Dermis blood vessel endothelial cell (primary cell): ENCODE measurements at places on chromosomes 7 and 10.

GRCh38 chr10:62503872-62504271, 129.7 kb downstream of the ZNF365 start:
- no peak for DNase-seq

GRCh38 chr7:76272851-76273497, 29.5 kb upstream of the HSPB1 start:
- DNase-seq: no peak

GRCh38 chr10:75034714-75035258, 76.7 kb upstream of the SAMD8 start:
- no peak for DNase-seq

DNA sequence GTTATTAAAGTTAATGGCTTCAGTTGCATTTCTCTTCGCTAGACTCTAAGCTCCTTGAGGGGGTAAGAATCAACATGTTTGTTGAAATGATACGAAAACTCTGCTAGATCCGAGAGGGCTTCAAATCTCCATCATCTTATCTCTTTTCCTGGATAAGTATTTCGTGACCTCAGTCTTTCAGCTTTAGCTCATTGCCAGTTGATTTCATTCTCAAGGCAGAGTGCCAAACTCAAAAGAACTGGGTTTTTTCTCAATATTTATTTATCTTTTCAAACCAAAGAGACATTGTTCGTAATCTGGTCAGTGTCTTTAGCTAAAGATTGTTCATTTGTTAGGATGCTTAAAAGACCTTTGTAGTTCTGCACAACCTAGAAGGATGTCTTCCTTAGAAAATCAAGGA, 108.9 kb downstream of the ARID5B start:
- no peak for DNase-seq

GRCh38 chr7:108087778-108088177, 42.4 kb downstream of the LAMB4 start:
- DNase-seq: no peak

- DNase-seq: no peak
These were observed 408.9 kb upstream of the AUTS2 start for GRCh38 chr7:69189406-69189805.

- DNase-seq: no peak
These were observed 82.6 kb downstream of the JMJD1C start for GRCh38 chr10:63383141-63383540.

- DNase-seq: no peak
These were observed 42.7 kb downstream of the FAM107B start for GRCh38 chr10:14731875-14732512.

DNA sequence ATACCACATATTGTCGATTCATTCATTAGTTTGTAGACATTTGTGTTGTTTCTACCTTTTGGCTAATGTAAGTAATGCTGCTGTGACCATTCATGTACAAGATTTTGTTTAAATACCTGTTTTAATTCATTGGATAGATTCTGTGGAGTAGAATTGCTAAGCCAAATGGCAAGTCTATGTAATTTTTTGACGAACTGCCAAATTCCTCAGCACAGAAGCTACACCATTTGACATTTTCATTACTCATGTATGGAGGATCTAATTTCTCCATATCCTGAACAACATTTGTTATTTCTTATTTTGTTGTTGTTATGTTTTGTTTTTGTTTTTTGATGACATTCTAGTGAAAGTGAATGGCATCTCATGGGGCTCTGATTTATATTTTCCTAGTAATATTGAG, 1351.3 kb upstream of the SORCS1 start:
- no peak for DNase-seq

- no peak for DNase-seq
These were observed 117.2 kb downstream of the ANLN start for GRCh38 chr7:36506820-36507219.

DNA sequence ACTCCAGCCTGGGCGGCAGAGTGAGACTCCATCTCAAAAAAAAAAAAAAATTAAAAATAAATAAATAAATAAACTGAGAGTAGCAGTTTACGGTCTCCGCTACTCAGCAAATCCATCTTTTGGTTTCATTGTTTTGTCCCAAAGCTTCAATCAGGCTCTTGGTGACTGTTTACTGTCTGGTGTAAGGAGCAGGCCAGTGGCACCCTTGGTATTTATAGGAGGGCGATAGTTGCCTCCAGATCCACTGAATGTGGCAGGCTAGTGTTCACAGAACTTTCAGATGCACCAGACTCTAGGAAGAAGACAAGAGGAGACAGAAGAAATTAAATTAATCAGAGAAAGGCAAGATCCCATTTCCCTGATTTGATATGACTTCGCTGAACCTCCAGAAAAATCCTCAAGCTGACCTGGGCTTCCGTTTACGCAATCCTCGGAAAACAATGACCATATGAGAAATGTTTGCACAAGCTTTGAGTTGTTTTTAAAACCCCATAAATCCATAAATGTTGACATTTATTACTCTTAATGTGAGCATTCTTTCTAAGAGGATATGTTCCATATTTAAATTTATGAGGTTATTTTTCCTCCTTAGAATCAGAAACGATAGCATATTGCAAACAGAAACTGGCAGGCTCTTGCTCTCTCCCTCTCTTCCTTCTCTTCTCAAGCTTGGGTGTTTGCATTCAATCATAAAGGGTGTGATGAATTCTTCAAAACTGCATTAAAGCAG, 7.1 kb upstream of the MUC3A start:
- no peak for DNase-seq

DNA sequence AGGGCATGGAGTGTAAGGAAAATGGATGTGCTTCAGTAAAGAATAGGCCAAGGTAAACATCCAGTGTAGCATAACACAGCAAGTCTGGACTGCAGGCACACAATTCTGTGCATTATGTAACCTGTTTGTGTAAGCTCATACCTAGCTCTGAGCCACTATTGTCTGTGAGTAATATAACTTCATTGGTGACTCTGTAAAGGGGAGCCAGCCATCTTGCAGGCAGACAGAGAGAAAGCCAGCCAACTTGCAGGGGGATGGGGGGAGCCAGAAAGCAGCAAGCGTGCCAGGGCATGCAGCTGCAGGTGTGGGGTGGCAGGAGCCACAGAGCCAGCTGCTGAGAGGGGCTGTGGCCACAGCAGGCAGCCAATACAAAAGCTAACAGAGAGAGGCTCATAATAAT, 449.2 kb downstream of the IPMK start:
- no peak for DNase-seq

DNA sequence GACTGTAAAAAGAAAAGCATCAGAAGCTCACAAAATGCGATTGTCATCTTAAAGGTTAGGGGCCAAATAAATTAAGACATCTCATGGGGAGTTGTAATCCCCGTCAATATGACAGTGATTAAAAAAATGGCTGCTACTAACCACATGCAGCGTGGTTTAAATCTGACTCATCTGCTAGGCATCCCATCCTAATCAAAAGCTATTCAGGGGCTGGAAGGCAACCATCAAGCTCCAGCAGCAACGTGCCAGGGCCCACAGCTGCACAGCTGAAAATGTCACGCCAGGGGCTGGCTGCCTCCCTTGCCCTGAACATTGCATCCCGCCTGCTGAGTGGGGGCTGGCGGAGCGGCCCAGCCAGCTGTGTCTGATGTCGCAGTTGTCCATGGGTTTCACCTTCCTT, 66.3 kb upstream of the FRMD4A start:
- peak; percentile 77 for DNase-seq

- peak; percentile 48 for DNase-seq
These were observed 765 bp downstream of the WBP1L start for GRCh38 chr10:102744374-102745051.

GRCh38 chr10:34240039-34240438, 575.1 kb downstream of the PARD3 start:
- no peak for DNase-seq

GRCh38 chr7:16963044-16963443, 81.3 kb upstream of the AGR3 start:
- DNase-seq: peak; percentile 19

- peak; percentile 78 for DNase-seq
These were observed 60.1 kb upstream of the NAMPT start for GRCh38 chr7:106344861-106345260.

DNA sequence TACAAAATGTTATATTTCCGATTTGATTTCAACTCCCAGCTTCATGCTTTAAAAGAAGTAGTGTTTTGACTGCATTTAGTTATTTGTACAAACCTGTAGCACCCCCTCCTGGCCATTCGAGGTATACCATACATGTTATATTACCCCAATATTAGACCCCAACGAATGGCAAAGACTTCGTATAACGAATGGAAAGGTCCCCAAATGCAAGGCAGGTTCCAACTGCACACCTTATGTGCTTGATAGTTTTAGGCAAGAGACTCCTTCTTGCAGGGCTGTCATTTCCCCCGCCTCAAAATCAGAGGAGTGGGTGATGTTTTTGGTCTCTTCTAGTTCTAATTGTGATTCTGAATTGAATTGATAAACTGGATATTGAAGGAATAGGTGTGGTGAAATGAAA, 101.1 kb upstream of the TARP start:
- DNase-seq: peak; percentile 77

GRCh38 chr10:132664407-132664806, 121.5 kb downstream of the NKX6-2 start:
- DNase-seq: no peak

- DNase-seq: no peak
These were observed 358.3 kb upstream of the PRKCQ start for GRCh38 chr10:6938384-6938783.

DNA sequence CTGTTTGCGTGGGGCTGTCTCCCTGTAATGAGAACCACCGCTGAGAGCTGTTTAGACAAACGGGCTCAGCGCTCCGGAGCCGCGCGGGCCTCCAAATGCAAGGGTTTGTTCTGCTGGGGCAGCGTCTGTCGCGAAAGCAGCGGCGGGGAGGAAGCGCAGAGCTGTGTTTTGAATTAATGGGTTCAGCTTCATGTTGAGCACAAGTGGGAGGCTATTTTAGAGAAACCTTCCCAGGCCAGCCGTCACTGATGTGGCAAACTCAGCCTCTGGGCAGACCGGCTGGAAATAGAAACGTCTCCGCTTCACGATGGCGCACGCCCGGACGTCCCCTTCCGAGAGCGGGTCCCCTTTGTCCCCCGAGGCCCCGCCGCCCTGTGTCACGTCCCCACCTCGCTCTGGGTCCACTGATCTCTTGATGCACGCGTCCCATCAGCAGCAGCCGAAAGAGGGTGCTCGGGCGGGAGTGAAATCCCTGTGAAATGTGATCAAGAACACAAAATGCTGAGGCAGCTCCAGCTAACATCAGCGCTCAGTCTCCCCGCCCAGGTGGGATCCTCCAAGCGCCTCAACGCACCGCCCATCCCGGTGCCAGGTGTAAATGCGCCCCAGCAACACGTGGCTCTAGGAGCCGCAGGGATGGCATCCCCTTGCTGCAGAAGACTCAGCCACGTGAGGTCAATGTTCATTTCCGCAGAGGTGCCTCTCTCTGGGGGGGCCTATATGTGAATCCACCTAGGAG, 44.9 kb downstream of the BAMBI start:
- DNase-seq: peak; percentile 39

GRCh38 chr7:2237109-2237602, 4.4 kb upstream of the MAD1L1 start:
- no peak for DNase-seq

- DNase-seq: no peak
These were observed 64.1 kb downstream of the ABLIM1 start for GRCh38 chr10:114593816-114594468.

DNA sequence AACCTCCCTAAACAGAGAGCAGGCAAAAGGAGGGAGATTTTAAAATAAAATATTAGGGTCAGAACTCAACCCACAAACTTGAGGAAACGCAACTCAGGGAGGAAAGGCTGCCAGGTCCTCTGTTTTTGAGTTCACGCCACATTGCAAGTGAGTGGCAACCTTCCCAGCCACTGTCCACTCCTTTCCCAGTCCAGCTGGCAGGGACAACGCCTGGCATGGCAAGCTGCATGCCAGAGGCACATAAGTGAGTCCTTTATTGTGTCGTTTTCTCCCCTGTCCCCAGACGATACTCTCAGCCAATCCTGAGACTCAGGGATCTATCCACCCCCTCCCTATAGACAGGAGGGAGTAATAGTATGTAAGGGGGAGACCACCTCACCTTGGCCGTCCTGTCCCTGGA, 22.4 kb downstream of the FBXW4 start:
- no peak for DNase-seq

- no peak for DNase-seq
These were observed 131.9 kb upstream of the TCF7L2 start for GRCh38 chr10:112817981-112818777.

DNA sequence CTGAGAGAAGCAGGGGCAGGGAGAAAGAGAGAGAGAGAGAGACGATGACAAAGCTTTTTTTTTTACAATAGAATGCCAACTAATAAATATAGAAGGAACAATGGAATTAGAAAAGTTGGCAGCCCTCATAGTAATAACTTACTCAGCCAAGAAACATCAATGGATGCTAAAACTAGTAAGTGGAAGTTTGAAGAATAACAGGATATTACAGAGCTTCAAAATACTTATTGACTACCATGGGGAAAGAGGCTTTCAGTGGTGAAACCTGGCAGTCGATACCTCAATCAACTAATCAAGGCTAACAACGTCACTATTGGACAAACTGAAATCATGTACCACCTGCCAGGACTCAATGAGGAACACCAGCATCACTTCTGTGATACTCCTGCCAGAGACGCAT, 100.5 kb upstream of the LRRC4 start:
- DNase-seq: peak; percentile 91

GRCh38 chr7:141430455-141431139, 120.6 kb upstream of the AGK start:
- DNase-seq: no peak

- no peak for DNase-seq
These were observed 297.9 kb downstream of the DGKB start for GRCh38 chr7:14604606-14605005.

- no peak for DNase-seq
These were observed 38.8 kb upstream of the ZNF365 start for GRCh38 chr10:62335326-62335725.

- DNase-seq: no peak
These were observed 23.9 kb upstream of the ADAMTS14 start for GRCh38 chr10:70648427-70648826.

DNA sequence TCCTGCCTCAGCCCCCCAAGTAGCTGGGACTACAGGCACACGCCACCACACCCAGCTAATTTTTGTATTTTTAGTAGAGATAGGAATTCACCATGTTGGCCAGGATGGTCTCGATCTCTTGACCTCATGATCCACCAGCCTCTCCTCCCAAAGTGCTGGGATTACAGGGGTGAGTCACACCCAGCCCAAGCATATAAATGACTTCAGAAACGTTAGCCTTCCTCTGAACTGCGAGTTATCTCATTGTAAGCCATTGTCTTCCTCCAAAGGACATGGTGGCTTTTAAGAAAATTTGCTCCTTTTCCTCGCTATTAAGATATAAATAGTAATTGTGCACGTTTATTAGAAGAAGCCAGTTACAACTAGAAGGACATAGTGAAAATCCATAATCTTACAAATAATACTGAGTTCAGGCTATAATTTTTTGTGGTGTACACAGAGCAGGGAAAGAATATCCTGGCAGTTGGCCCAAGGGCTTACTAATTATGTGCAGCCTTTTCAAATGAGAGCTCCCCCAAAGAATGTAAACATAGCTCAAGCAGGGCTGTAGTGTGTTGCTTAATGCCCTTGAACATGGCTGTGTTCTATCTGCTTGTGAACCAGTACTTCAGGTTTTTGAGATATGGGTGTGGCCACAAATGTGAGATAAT, 495.8 kb downstream of the PARD3 start:
- peak; percentile 43 for DNase-seq
